NCI-H2227 treated with DMSO at 0.1 percent for 48 hours (cell line): ENCODE measurements at places on chromosomes 16 and 17.
A peak's percentile ranks its signal among the peaks of the same experiment; 100 is the strongest.

DNA sequence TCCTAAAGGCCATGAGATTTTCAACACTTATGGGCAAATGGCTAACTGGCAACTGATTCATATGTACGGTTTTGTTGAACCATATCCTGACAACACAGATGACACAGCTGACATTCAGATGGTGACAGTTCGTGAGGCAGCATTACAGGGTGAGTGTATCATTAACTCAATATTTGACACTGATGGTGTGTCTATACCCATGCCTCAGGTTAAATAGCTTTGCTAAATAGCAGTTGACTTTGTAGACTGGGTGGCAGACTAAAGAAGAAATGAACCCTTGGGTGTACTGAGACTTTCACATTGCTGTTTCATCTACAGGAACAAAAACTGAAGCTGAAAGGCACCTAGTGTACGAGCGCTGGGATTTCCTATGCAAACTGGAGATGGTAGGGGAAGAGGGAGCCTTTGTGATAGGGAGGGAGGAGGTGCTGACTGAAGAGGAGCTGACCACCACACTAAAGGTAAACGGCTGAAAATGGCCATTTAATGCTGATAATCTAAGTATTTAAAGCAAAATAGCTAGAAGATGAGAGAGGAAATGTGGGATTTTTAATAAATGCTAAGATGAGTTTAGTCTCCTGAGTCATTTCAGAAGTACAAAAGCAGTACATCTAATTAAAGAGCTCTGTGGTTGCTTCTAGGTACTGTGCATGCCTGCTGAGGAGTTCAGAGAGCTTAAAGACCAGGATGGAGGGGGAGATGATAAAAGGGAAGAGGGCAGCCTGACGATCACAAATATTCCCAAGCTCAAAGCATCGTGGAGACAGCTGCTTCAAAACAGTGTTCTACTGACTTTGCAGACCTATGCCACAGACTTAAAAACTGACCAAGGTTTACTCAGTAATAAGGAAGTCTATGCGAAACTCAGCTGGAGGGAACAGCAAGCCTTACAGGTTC lies 3.0 kb downstream of the SETD6 start:
- DNase-seq, result no peak

GRCh38 chr17:8225813-8226535 lies 15.6 kb upstream of the AURKB start:
- peak; percentile 77 for DNase-seq

DNA sequence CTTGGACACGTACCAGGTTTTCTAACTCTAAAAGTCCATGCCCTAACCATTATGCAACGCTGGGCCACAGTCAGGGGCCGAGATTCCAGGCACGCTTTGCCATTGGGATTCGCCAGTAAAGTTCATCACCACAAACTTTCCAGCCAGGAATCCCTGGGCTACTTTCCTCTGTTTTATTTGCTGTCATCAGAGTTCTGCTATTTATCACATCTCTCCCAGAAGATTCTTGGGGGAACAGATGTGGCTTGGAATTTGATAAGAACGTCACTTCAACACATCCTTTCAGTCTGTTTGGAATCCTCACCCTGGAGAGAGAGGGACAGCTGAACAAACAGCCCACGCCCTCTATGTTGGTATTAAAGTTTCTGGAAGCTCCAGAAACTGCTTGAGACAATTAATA lies 109.6 kb upstream of the CACNG3 start:
- no peak for DNase-seq

DNA sequence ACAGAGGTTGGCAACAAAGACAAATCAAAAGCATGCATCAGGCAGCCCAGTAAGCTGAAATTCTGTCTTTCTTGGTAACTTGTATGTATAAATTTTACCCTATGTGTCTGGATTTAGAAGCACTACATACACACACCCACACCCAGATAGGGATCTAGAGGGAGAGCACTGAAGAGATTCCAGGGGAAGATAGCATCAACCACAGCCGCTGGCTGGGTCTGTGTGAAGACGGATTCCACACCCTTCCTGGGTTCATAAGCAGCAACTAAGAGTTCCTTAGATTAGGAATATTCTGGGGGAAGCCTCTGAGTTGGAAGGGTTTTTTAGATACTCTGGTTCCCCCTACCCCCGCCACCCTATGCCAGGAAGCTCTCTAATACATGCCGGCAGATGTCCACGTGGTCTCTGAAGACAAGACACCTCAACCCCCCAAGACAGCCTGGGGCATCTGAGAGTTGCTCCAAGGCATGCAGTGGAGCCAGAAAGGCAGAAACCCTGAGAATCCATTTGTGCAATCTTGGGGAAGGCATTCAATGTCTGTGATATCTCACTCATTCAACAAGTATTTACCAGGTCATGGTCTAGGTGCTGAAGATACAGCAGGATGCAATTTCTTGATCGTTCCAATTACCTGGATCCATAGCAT lies 86.4 kb downstream of the NOG start:
- DNase-seq, result no peak

GRCh38 chr17:27562777-27563455 lies 68.1 kb upstream of the LGALS9 start:
- no peak for DNase-seq

GRCh38 chr16:4917117-4917516 lies 19.8 kb downstream of the PPL start:
- no peak for DNase-seq

GRCh38 chr17:73841431-73842060 lies 197.3 kb upstream of the SDK2 start:
- peak; percentile 4 for DNase-seq

GRCh38 chr16:56909527-56909979 lies 22.4 kb upstream of the HERPUD1 start:
- no peak for DNase-seq

DNA sequence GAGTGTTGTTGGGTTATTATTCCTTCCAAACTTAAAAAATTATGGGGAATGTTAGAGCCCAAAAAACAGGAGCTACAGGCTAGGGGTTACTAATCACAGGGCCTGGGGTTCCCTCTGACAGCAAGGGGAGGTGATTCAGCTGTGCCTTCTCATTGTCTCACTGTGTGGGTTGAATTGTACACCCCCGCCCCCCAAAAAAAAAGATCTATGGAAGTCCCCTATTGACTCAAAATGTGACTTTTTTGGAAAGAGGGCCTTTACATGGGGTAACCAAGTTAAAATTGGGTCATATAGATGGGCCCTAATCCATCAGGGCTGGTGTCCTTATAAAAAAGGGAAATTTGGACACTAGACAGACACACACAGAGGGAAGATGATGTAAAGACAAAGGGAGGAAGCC lies 190.2 kb downstream of the SOX9 start:
- no peak for DNase-seq

GRCh38 chr16:85461022-85461813 lies 151.9 kb upstream of the GSE1 start:
- no peak for DNase-seq

- DNase-seq, result no peak
Observed at GRCh38 chr17:44144966-44145739, 3.4 kb downstream of the HROB start.

DNA sequence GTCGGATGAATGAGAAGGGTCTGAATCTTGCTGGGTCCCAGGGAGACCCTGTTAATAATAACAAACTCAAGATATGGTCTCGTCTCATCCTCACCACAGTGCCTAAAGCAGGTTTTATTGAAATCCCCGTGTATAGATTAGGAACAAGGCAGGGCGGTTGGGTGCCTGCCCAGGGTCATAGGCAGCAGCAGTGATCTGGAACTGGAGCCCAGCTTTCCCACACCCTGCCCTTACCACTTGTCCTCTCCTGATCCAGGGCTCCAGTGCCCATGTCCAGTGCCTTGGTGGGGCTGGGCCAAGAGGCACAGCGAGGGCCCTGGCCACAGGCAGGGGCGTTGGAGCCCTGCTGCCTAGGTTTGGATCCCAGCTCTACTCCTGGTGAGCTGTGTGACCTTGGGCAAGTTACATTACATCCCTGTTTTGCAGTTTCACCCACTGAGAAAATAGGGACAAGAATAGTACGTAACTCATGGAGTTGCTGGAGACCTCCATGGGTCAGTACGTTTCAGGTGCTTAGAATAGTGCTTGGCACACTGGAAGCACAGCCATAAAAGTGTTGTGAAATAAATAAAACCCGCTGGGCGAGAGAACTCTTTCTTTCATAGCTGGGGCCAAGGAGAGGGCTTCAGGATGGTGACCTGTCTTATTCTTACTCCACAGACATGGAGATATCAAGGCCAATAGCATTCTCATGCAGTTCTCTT lies 13.9 kb downstream of the SOCS3 start:
- no peak for DNase-seq

- DNase-seq, result no peak
Observed at GRCh38 chr16:12917653-12918052, 16.3 kb downstream of the SHISA9 start.

DNA sequence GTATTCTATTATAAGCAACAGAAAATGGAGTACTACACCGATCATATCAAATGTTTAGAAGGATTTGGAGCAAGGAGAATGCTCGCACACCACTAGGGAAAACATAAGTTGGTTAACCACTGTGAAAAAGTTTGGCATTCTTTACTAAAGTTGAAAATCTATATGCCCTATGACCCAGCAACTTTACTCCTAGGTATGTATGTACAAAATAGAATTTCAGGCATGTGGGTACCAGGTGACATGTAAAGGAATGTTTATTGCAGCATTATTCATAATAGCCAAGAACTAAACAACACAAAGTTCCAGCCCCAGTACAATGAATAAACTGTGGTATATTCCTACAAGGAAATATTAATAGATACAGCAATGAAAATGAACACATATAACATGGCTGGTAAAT lies 5.8 kb upstream of the HBZ start:
- no peak for DNase-seq

GRCh38 chr17:71964559-71964958 lies 156.3 kb upstream of the SOX9 start:
- DNase-seq, result no peak

DNA sequence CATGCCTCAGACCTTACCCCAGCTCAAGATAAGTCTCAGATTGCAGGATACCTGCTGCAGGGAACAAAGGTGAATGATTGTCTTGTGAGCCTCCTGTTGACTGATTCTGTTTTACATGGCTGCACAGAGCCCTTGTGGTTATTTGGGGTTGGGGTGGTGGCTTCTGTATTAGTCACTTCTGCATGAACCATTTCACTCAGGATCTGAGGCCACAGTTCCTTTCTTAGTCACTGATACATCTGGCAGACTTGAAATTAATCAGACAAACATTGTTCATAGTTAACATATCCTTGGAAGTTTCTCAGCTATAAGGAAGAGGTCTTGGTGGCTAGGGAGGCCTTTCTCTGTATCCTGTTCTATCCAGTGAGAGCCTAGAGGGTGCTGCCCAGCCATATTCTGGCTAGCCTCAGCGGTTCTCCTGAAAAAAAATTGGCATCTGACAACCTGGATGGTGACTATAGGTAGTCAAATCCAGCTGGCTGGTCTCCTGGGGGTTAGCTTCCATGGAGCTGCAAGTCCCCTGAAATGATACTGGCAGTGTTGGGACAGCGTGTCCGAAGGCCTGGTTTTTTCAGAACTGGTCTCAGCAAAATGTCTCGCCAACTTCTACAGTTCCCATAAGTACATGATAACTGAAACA lies 8.4 kb upstream of the PLK1 start:
- no peak for DNase-seq

DNA sequence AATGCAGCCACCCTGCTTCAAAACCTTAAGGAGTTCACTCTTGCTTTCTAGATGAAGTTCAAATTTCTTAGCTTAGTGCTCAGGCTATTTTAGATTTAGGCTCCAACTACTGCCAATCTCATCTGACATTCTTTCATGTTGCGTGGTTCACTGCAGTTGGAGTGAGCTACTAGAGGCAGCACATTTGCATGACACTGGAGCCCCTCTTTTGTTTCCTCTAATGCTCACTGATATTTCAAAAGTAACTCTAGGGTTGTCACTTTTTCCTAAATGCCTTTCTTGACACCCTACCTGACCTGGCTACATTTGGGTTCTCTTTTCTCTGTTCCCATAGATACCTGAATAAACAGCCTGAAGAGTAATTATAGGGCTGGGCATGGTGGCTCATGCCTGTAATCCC lies 586.5 kb upstream of the GOT2 start:
- DNase-seq, result no peak

DNA sequence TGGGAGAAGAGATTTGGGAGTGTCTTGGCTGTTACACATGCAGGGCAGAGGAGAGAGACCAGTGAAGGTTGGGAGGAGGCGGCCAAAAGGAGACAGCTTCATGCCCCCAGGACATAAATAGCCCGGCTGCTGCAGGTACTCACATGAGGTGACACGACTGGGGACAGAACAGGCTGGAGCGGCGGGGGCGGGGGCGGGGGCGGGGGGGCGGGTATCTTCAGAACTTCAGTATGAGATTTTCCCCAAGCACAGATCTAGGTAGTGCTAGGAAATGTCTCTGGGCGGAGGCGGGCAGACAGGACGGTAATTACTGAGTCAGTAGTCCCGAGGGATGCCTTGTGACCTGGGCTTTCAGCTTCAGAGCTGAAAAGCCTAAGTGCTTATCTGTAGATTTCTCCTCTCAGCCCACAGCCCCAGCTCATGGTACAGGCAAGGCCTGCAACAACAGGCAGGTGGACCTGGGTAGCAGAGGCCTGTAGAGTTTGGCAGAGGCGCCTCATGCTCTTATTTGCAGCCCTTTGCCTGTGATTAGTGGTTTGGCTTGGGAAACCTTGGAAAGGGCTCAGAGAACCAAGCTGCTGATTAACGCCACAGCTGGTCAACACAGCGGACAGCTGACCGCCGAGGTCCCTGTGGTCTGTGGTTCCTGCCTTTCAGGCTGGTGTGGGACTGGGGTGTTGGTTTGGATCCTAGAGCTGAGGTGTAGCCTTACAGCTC lies 24.5 kb downstream of the UNK start:
- DNase-seq, result peak; percentile 71

DNA sequence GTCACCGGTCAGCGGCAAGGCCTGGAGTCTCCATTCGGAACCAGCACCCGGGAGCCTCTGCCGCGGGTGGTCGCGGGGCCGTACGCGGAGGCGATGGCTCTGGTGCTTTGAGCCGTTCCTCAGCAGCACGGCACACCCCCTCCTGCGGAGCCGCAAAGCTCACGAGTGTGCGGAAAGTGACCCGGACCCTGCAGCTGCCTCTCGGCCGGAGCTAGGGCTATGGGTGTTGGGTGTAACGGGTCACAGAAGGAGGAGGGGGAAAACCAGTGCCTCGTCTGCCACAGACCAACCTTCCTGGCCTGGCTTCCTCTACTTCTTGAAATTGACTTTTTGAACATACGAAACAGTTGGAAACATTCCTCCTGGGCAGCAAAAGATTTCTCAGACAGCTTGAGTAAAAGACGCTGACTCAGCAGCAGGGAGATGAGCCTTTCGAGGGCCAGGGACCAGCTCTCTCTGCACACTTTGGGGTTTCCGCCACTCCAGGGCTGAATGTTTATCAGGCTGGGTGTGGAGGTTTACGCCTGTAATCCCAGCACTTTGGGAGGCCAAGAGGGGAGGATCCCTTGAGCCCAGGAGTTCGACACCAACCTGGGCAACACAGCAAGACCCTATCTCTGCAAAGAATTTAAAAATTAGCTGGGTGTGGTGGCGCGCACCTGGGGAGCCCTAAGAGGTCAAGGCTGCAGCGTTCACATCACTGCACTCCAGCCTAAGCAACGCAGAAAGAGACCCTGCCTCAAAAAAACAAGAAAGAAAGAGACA lies 26.4 kb upstream of the PITPNA start:
- DNase-seq, result no peak

GRCh38 chr16:67105881-67106280 lies 3.9 kb upstream of the PHAF1 start:
- DNase-seq, result no peak

GRCh38 chr17:17729620-17730249 lies 48.5 kb downstream of the RAI1 start:
- no peak for DNase-seq
